ENCODE measurements at places on chromosomes 1 and 21.
A peak's percentile ranks its signal among the peaks of the same experiment; 100 is the strongest.

DNA sequence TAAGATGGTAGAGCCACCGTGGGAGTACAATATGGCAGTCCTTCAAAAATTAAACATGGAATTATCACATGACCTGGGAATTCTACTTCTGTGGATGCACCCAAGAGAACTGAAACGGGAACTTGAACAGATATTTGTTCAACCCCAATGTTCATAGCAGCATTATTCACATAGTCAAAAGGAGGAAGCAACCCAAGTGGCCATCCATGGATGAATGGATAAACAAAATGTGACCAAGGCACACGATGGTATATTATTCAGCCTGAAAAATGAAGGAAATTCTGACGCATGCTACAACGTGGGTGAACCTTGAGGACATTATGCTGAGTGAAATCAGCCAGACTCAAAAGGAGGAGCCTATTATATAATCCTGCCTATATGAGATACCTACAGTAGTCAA is 22.8 kb upstream of the LAPTM5 start:
- no peak for DNase-seq

DNA sequence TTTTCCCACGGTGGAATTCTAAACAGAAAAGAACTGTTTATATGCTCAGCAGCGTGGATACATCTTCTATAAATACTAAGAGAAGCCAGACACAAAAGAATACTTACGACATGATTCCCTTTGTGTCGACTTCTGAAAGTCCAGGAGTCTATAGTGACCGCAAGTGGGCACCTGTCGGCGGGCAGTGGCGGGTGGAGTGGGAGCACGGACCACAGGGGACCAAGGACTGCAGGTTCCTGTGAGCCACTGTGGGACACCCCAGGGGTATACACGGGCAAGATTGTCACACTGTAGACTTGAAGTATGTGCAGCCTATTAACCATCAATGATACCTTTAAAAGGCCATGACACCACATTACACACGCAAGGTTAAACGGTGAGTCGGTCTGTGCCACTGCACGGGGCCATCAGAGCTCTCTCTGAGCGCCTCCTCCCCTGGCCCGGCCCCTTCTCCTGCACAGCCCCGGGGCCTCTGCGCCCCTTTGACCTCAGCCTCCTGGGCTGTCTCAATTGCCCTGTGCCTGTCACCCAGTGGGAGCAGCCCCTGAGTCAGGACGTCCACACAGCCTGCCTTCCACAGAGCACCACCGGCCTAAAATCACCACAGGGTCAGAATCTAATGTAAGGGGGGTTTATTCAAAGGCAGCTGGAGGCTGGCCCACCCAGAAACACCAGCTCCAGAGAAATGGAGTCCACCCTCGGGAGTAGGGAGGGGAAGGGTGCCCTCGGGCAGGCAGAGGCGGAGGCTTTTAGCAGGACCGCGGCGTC is 90.0 kb upstream of the COL6A1 start:
- DNase-seq, result no peak

- no peak for DNase-seq
Measured at GRCh38 chr1:22772014-22772413, 61.4 kb downstream of the EPHB2 start.

- DNase-seq, result no peak
Measured at GRCh38 chr1:44314452-44314851, 40.6 kb downstream of the ERI3 start.

GRCh38 chr1:172581779-172582178 is 48.8 kb downstream of the SUCO start:
- no peak for DNase-seq

DNA sequence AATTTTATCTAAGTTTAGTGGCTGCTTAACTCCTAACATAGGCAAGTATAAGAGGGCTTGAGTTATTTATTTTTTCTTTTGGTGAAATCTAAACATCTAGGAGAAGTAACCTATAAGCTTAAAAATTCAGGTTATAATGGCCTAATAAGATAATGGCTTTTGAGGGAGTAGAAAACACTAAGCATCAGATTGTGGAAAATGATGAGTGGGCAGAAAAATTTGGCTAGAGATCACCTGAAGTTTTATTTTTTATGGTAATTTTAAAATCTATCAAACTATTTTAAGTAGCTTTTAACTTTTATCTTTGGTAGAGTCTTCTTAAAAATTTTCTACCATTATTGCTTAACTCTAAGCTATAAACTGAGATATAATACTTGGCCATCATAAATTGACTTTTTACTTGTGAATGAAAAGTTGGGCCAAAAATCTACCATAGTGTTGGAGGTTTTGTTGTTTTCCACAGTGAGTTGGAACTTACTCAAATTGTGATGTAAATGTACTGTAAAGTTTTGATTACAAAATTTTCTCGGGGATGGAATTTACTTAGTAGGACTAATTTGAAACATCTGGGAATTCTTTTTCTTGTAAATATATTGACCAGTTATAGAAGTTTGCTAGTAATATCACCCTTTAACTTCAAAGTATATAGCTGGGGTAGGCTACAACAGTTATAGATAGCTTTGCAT is 63.9 kb downstream of the USP25 start:
- no peak for DNase-seq

DNA sequence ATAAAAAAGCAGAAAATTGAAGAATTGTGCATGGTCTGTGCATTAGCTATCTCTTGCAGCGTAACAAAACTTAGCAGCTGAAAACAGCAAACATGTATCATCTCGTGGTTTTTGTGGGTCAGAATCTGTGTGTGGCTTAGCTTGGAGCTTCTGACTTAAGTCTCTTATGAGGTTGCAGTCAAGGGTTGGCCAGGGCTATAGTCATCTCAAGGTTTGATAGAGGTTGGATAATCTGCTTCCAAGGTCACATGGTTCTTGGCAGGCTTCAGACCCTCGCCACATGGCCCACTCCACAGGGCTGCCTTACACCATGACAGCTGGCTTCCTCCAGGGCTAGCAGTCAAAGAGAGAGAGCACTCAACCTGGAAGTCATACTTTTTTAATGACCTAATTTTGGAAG is 35.9 kb downstream of the CNST start:
- no peak for DNase-seq

DNA sequence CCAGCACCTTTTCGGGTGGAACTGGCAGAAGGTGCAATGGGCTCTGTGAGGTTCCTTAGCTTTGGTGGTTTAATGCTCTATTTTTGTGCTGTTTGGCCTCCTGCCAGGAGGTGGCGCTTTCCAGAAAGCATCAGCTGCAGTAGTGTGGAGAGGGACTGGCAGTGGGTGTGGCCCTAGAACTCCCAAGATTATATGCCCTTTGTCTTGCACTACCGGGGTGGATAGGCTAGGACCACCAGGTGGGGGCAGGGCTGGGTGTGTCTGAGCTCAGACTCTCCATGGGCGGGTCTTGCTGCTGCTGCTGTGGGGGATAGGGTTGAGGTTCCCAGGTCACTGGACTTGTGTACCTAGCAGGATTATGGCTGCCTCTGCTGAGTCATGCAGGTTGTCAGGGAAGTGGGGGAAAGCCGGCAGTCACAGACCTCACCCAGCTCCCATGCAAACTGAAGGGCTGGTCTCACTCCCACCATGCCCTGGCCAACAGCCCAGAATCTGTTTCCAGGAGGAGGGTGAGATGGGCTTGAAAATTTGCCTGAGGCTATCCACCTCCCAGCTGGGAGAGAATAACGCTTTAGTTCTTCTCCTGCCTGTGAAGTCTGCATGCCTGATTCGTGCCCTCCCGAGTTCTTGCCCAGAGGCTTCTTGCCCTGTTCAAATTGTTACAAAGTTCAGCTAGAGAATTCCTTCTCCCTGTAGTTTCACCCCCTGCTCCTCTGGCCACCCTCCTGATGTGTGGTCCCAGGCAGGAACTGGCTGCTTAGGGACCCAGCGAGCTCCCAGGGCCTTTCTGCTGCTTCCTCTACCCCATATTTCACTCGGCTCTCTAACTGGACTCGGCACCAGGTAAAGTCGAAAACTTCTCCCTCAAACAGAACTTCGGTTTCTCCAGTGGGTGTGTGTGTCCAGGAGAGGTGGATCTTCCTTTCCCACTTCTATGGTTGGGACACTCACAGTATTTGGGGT is 76.5 kb upstream of the BTG3 start:
- peak; percentile 70 for DNase-seq

DNA sequence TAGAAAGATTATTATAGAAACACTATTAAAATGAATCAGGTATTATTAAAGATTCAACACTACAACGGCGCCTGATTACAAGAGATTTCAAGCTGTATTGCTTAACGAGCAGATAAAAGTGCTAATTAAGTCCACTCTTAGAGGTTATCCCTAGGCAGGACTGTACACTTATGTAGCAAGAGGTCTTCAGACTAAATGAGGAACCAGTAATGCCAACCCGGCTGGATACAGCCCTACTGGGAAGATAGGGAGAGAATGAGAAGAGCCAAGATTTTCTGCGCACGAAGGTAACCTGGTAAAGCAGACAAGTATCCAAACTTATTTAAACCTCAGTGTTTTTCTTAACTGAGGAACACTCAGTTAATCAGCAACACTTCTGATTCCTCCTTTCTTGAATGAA is 115.7 kb upstream of the HIVEP3 start:
- DNase-seq, result no peak

GRCh38 chr1:163027610-163028009 is 41.6 kb upstream of the RGS4 start:
- DNase-seq, result no peak

DNA sequence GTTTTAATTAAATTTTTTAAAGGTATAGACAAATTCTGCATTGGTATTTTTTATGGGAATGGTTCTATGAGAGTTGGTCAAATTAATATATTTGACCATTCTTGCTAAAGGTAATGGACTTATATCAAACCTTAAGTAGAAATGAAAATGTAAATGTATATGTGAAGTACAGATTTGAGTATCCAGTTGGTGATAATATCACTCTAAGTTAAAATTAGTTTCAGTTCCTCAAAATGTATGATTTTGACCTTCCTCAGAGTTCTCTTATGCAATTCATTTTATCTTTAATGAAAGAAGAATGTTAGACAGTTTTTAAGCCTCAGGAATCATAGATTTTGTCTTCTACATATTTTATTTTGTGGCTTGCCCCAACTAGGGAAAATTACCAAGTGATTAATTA is 1291.5 kb upstream of the B3GALT2 start:
- DNase-seq, result no peak

DNA sequence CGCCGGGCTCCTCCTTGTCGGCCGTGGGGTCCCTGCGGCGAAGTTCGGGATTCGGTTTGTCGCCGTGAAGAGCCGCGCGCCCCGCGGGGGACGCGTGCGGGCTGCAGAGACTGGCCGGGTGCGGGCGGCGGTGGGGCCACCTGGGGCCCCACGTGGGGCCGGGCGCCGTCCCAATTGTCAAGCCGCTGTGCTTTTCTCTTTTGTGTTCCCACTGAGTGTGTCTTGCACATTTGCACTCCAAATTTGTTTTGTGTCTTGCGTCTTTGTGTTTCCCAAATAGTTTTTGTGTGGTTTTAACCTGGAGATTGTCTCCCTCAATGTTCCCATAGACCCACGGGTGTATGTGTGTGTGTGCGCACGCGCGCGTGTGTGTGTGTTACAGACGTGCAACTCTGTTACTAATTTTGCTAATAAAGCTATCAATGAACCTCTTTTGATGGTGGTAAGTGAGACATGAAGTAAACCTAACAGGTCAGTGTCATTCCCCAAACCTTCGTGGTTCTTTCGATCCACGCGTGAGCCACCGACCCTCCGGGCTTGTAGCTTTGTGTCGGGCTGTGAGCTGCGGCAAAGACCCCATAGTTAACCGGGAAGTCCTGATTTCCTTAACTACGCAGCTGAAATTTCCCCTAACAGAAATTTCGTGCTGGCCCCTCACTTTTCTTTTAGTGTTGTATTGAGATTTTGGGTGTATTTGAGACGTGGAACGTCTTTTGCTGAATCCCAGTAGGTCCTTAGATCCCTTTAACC is 708 bp downstream of the PRDM2 start:
- DNase-seq, result peak; percentile 60

DNA sequence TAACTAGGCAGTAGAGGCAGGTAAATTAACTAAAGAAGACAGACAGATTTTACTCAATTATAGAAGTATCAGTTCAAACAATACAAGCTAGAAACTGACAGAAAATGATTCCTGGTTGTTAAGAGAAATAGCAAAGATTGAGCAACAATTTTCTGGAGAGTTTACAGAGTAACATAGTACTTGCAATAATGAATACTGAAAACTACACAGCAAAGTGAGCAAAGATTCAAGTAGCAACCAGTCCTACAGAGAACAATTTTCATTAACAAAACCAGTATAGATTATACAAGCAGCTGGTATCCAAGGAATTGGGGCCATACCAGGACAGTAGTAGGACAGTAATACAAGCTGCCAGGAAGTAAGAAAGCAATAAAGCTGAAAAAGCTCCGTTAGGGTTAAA is 37.6 kb downstream of the EYA3 start:
- no peak for DNase-seq

- DNase-seq, result no peak
Measured at GRCh38 chr1:245678860-245679411, 524.2 kb downstream of the KIF26B start.

DNA sequence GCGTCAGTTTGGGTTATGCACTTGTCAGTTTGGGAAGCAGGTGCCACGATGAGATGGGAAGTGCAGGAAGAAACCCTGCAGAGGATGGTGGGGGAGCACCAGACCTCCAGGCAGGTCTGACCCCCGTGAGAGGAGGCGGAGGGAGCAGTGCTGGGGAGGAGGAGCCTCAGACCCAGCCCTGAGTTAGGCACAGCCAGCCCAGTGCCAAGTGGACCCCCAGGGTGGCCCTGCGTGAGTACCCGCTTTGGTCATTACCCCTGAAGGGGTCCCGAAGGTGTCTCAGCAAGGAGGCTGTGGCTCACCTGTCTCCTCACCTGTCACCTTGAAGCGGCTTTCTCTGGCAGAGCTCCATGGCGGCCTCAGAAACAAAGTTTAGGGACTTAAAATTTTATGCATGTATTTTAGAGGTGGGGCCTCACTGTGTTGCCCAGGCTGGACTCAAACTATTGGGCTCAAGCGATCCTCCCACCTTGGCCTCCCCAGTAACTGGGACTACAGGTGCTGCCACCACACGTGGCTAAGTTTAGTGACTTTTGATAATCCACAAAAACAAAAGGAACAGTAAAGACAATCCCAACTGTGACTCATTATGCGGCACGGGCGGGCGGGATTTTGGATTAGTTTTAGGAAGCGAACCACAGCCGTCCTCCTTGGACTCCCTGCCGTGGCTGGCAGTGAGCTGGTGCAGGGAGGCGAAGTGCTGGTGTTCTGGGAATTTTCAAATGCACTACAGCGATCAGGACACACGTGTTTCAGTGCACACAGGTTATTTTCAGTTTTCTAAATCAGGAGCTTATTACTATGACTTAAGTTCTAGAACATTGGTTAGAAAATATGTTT is 4.7 kb downstream of the AGPAT3 start:
- DNase-seq, result no peak

GRCh38 chr1:201887116-201887866 is 1.4 kb upstream of the SHISA4 start:
- no peak for DNase-seq

DNA sequence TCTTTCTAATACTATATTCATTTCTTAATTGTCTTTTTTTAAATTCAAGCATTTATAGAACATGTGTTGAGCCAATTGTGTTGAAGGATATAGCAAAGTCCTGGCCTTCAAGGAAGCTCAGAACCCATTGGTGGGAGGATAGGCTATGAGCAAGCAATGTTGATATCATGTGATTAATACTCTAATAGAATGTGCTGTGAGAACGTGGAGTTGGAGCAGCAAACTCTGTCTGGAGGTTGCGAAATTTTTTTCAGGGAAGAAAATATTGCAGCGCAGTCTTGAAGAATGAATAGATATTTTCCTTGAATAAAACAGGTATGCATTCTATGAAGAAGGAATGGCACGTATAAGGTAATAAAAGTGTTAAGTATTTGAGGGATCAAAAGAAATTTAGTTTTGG is 229.2 kb upstream of the KCNK2 start:
- no peak for DNase-seq
